ENCODE measurements at places on chromosomes 2 and 18.

- DNase-seq = no peak
Observed at GRCh38 chr2:147108548-147108947, 736.3 kb upstream of the ACVR2A start.

DNA sequence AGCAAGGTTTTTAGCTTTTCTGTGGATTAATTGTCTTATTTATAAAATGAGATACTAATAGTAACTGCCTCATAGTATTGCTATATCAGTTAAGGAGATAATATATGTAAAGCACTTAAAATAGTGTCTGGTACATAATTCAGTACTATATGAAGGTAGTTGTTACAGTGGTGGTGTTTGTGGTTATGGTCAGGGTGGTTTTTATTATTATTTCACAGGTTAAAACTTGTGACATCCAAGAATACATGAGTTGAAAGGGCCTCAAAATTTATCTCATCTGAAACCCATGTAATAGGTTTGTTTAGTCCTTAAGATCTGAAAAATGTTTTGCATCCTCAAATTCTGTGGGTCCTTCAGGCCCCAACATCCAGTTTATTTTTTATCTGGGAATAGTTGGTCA, 369.5 kb upstream of the LRATD1 start:
- DNase-seq = no peak

- DNase-seq = no peak
Observed at GRCh38 chr2:149094217-149095015, 55.9 kb downstream of the LYPD6B start.

GRCh38 chr2:174337337-174338146, 2.8 kb downstream of the SP9 start:
- peak; percentile 78 for DNase-seq

DNA sequence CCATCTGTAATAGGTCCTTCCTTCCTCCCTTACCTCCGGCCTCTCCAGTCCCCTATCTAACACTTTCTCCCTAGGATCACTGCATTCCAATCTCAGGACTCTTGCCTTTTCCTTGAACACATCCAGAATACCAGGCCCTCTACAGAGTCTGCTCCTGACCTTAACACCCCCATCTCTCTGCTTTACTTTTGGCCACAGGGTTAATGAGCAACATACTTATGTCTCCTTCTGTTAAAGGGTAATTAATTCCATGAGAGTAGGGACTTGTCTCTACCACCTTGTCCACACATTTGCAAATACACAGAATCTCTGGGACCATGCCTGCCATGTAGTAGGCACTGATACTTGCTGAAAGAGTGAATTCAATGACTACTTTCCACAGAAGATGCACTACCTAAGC, 94.9 kb downstream of the COBLL1 start:
- no peak for DNase-seq

Data from left forelimb (tissue), 1 donor.